ENCODE measurements at places on chromosomes 1 and 21. TPM values are rescaled to one million over a fixed set of nuclear protein-coding genes. Genes with fewer than 3 reads are reported as not detected.

SHISAL2A gene
- total RNA-seq: 10.3 TPM

WNT9A gene
- total RNA-seq: 0.27 TPM

SLAMF6 gene
- total RNA-seq: 35.2 TPM

RCSD1 gene
- total RNA-seq: 131 TPM

GJA5 gene
- total RNA-seq: not detected

GNG4 gene
- 3.7 TPM for total RNA-seq

CCDC24 gene
- total RNA-seq: 1.9 TPM

OR2L5 gene
- not detected for total RNA-seq

APOBEC4 gene
- not detected for total RNA-seq

TARBP1 gene
- 44.6 TPM for total RNA-seq

INKA2 gene
- total RNA-seq: 2.5 TPM

RNPEP gene
- 26.8 TPM for total RNA-seq

PSRC1 gene
- total RNA-seq: 13.3 TPM

TEKT2 gene
- not detected for total RNA-seq

SPTA1 gene
- total RNA-seq: not detected

RIPK4 gene
- not detected for total RNA-seq

ORC1 gene
- 24.0 TPM for total RNA-seq

VAMP3 gene
- 37.1 TPM for total RNA-seq

S100A4 gene
- total RNA-seq: 762 TPM

KRTAP19-5 gene
- total RNA-seq: not detected

LINGO4 gene
- total RNA-seq: 0.10 TPM

RIMKLA gene
- 2.2 TPM for total RNA-seq

ALX3 gene
- not detected for total RNA-seq

DEDD gene
- 41.5 TPM for total RNA-seq

OR11L1 gene
- not detected for total RNA-seq

SLC45A3 gene
- total RNA-seq: 0.27 TPM

RGS7 gene
- total RNA-seq: not detected

UBE4B gene
- 36.5 TPM for total RNA-seq

SH2D5 gene
- total RNA-seq: 0.32 TPM

RIIAD1 gene
- total RNA-seq: not detected

CAMTA1 gene
- 43.1 TPM for total RNA-seq

FAAH gene
- 4.1 TPM for total RNA-seq

E2F2 gene
- total RNA-seq: 72.5 TPM

NBPF20 gene
- total RNA-seq: 1.5 TPM

S100A3 gene
- total RNA-seq: not detected

STYXL2 gene
- not detected for total RNA-seq
